Fibroblast of skin of back (primary cell): ENCODE measurements at places on chromosomes 3 and 15.

GRCh38 chr3:39933986-39934693, 124.7 kb downstream of the MYRIP start:
- no peak for DNase-seq

DNA sequence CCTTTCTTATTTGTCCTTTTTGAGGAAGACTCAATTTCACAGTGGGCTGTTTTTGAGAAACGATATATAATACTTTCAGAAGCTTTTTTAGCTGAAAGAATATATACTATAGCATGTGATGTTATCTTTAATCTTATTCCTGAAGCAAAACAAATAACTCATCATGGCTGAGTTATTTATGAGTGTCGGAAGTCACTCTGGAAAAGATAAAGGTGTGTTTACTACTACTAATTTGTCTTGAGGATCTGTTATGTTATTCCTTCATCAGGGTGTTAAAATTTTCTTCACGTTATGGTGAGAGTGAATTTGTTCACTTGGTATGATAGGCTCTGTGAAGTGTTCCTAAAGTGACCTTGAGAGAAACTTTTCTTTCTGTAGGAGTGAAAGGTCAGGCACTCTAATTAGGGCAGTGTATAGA, 4.7 kb downstream of the TCF12 start:
- no peak for DNase-seq

GRCh38 chr3:66053550-66054094, 14.9 kb upstream of the MAGI1 start:
- DNase-seq, result peak; percentile 24

- no peak for DNase-seq
Observed at GRCh38 chr3:195714380-195715011, 6.3 kb upstream of the MUC20 start.

DNA sequence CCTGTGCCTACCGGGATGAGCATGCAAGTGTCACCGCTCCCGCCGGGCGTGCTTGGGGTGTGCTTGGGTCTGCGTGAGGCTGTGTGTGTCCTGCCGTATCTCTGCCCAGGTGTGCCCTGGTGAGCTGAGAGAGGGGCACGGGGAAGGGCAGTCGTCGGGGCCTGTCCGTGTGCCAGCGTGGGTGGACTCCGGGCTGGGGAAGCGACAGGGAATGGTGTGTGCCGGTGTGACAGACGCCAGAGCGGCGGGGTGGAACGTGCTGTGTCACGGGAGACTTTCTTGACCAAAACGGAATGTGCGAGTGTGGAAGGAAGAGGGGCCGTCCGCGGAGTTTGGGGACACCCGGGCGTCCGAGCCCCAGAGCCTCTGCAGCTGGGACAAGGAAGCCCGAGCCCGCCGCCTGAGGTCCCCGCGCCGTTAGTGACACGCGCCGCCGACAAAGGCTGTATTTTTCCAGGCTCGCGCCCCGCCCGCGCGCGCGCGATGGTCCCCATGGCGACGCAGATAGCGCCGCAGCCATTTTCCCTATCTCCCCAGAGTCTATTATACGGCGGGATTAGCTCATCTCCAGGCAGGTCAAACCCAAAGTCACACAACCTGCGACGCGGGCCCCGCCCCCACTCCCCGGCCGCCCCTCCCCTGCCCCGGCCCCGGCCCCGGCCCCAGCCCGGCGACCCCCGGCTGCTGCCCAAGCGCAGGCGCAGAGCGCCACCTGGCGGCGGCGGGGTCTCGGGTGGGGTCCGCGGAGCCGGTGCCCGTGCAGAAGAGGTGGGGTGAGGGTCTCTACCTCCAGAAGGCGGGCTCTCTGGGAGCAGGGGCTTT, 4.5 kb upstream of the GATA2 start:
- DNase-seq, result peak; percentile 42

- no peak for DNase-seq
Observed at GRCh38 chr15:81111018-81111417, 23.1 kb upstream of the CFAP161 start.

DNA sequence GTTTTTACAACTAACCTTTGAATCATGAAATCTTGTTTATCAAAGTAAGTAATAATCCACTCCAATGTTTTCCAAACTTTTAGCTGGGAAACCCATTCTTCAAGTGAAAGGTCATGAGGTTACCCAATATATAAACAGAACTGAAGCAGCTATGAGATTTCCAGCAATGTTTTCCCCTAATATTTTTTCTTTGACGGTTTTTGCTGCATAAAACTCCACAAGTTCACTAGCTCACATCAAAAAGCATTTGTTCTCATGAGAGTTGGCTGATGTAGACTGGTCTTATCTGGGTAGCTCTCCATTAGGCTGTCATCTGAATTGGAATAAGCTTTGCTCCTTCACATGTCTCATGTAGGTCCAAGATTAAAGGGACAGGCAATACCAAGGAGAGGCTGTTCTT, 241.2 kb upstream of the LRRC3B start:
- no peak for DNase-seq

DNA sequence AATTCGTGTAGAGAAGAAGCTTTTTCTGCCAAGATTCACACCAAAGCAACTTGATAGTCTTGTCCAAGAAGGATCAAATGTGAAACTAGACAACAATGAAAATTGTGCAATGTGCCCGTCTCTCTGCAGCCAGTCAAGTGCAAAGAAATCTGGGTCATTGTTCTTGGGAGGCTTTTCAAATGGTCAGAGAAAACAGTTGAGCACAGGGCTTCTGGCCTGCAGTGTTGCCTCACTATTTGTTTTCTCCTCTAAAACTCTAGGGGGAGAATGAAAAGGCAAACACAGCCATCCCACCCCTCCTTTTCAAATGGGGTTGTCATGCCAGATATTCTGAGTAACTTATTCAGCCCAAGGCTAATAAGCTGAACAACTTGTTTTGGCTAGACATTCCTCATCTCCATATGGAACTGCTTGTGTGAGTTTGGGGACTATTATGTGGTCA, 417.6 kb upstream of the CDIN1 start:
- DNase-seq, result peak; percentile 70

DNA sequence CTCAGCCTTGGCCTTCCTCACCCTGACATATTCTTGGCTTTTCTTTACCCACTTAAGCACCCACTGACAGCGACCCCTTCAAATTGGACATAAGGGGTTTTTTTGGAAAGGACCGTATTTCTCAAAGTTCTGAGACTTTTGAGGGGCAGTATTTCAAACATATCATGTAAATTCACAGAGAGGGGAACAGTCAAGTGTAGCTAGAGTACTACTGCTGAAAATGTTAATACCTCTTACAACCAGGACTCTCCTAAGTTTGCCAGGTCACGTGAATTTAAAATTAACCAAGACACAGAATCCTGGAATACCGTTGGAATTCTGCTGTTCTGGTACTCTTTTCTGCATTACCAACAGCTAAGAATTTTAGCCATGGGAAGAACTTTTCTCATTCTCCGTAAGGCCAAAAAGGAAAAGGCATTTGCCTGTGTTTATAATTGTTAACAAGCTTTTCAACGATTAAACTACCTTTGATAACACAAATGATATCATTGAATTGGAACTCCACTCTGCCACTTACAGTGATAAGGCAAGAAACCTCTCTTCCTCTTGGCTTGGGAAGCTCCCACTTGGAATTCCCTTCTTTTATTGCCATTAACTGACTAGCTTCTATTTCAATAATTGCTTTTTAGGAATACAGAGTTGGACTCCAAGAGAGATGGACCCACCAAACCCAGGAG, 597 bp upstream of the GBE1 start:
- DNase-seq, result no peak

DNA sequence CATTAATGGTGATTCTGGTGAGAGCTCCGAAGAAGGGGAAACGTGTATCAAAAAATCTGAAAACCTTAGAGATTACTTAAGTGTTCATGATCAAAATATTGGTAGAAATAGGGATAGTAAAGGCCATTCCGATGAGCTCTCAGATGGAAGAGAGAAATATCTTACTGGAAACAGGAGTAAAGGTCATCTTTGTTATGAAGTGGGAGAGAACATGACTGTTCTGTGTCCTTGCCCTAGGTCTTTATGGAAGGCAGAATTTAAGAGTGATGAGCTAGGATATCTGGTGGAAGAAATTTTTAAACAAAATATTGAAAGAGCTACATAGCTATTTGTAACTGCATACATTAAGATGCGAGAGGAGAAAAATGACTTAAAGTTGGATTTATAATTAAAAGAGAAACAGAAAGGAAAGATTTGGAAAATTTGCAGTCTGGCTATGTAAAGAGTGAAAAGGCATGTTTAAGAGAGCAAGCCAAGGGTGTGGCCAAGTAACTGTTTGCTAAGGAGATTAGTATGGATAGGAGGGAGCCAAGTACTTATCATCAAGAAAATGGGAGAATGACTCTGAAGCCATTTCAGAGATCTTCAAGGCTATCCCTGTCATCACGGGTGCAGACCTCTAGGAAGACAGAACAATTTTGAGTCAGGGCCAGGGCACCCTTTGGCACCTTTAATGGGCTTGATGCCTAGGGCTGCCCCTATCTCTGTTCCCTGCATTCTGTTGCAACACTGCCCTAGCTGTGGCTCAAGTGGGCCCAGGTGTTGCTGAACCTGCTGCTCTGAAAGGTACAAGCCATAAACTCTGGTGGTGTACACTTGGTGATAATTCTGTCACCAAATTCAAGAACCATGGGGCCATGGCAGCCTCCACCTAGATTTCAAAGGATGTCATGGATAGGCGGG, 27.3 kb downstream of the SLMAP start:
- no peak for DNase-seq

GRCh38 chr15:68228143-68228970, 1.2 kb downstream of the CLN6 start:
- peak; percentile 23 for DNase-seq

DNA sequence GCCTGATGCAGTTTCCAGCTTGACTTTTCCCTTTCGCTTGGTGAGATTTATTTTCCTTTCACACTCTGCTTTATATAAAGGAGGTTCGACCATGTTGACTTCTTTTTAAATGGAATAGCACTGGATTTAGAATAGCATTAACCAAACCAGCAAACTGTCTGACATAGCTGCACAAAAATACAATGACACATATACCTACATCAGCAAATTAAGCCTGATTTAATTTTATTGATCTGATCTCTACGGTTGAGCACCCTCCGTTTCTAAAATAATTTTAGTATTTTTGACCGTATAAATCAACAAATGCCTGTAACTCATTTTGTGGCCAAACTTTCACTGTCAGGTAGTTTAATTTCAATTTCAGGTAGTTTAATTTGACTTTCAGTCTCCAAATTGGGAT, 5.8 kb upstream of the EIF5A2 start:
- DNase-seq, result no peak

GRCh38 chr15:38254051-38254883, 1.6 kb downstream of the SPRED1 start:
- peak; percentile 69 for DNase-seq
